Endothelial cell of coronary artery (primary cell): ENCODE measurements at places on chromosomes 4 and X. TPM values are rescaled to one million over a fixed set of nuclear protein-coding genes. Genes with fewer than 3 reads are reported as not detected.

PLK4 gene
- 6.8 and 18.1 TPM in 2 replicates for total RNA-seq

ZNF674 gene
- 3.1 and 5.2 TPM in 2 replicates for total RNA-seq

FHIP1A gene
- under 0.01 and 0.09 TPM in 2 replicates for total RNA-seq

SHROOM4 gene
- 27.8 and 28.6 TPM in 2 replicates for total RNA-seq

TBC1D8B gene
- 3.3 and 6.4 TPM in 2 replicates for total RNA-seq

QRFPR gene
- not detected in 2 replicates for total RNA-seq

ETNPPL gene
- 0.18 TPM in 1 of 2 replicates, not detected in the other for total RNA-seq
